ENCODE measurements at places on chromosomes 5 and 9. TPM values are rescaled to one million over a fixed set of nuclear protein-coding genes. Genes with fewer than 3 reads are reported as not detected.

DNA sequence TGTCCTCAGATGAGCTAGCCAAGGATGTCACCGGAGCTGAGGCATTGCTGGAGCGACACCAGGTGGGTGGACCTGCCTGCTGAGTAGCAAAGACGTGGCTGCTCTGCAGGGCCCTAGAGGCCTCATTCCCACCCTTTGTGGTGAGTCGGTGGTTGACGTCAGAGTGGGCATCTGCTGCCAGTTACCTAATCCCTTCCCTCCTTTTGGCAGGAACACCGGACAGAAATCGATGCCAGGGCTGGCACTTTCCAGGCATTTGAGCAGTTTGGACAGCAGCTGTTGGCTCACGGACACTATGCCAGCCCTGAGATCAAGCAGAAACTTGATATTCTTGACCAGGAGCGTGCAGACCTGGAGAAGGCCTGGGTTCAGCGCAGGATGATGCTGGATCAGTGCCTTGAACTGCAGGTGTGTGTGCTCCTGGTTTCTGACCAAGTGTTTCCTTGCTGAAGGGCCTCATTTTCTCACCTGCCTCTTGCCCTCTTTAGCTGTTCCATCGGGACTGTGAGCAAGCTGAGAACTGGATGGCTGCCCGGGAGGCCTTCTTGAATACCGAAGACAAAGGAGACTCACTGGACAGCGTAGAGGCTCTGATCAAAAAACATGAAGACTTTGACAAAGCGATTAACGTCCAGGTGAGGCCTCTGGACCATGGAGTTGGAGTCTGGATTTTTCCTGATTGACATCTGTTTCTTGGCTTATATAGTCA, 48.9 kb downstream of the DYNC2I2 start:
- no peak for DNase-seq

DNA sequence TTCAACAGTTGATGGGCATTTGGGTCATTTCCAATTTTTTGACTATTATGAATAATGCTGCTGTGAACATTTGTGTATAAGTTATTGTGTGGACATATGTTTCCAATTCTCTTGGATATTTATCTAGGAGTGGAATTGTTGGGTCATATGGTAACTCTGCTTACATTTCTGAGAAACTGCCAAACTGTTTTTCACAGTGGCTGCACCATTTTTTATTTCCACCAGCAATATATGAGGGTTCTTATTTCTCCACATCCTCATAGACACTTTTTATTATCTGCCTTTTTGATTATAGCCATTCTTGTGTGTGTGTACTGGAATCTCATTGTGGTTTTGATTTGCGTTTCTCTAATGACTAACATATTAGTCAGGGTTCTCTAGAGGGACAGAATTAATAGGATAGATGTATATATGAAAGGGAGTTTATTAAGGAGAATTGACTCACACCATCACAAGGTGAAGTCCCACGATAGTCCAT, 14.7 kb upstream of the MED27 start:
- DNase-seq: peak; percentile 84

DNA sequence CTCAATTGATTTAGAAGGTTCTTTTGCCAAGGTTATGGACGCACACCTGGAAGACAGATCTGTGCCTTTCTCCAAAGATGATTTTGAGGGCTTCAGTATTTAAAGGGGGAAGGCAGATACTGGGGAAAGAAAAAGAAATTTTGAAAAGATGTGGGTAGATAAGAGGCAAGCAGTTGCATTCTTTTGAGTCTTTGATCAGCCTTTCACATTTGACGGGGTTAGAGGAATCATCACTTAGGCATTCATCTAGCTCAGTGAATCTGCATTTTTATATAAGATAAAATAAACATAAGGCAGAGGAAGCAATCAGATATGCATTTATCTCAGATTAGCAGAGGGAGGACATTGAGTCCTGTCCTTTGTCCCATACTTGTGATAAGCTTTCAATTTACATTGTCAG, 243.4 kb upstream of the RAI14 start:
- DNase-seq: no peak

GRCh38 chr9:90033028-90033650, 428.3 kb downstream of the GADD45G start:
- DNase-seq: no peak

DNA sequence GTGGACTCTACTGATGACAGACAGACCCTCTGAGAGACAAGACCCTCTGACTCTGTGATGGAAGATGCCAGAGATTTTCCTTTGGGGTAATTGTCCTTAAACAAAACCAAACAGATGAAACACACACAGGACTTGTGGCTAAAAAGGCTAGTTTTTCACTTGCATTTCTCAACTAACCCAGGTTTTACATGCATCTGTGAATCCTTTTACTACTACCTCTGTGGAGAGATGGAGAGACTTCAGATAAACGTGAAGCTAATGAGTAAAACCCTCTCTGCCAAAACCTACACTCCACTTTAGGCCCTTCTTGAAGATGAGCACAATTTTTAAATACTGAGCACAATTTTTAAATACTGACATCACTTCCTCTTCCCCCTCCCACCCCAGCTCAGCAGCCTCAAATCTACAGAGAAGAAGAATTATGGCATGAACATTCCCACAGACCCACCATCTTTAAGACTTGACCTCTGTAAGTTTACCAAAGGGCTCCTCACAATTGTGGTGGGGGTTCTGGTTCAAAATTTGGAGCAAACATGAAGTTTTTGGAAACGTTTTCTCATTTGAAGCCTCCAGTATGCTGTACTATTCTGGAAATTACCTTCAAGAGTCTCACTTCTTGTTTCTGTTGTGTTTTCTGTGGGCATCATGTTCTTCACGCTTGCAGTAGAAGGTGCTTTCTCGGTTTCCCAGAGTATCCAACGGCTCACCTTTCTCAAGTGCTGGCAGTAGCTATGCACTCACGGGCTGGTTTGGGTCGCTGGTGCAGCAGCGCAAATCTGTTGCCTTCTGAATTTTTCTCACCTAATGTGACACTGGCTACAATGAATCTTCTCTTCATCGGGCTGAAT, 42.7 kb downstream of the ACER2 start:
- DNase-seq: no peak

DNA sequence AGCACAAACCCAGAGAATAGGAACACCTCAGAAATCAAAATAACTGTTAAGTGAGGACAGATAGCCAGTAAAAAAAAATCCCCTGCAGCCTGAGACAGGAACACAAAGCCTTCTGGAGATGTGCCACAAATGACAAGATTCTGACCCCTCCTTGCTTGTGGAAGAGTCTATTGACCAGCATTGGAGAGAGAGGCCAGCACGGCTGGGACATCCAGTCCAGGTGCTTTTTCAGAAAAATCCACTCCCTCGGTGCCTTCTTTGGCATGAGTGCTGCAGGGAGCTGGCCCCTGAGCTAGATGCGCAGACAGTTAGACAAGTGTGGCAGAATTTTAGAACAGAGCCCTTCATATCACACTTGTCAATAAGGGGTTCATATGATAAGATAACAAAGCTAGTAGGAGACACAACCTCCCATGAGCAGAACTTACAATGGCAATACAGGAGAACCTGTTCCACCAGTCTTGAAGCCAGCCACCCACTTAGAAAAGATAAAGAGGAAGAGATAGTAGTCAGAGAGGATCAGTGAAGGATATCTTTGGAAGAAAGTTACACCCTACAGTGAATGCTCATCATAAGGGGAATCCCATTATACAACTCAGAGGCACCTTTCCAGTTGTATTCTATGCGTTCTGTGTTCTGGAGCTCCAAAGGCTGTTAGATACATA, 298.4 kb downstream of the TLE1 start:
- DNase-seq: peak; percentile 75

Gene THBS4
- polyA plus RNA-seq: 0.59 TPM

Gene PHYHD1
- 11.6 TPM for polyA plus RNA-seq

Gene ARL10
- polyA plus RNA-seq: 1.4 TPM
